ENCODE measurements at places on chromosomes 1 and 21. TPM values are rescaled to one million over a fixed set of nuclear protein-coding genes. Genes with fewer than 3 reads are reported as not detected.

DNA sequence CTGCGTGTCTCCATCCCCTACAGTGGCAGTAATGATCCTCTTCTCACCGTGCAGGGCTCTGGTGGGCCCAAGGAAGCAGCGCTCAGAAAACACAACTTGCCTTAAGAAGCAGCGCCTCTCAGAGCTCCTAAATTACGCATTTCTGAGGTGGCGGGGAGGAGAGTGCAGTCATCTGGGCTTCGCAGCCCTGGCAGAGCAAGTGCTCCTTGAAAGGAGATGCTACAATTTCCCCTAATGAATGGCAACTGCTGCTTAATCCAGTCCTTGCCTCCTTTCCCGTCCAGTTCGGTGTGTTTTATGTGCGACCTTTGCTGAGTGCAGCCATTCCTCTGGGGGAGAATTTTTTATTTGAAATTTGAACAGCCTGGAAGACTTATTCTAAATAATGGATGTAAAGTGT, 287.3 kb downstream of the PTPRU start:
- no peak for DNase-seq

- no peak for DNase-seq
These were observed 89.4 kb downstream of the SDCCAG8 start for GRCh38 chr1:243345205-243345604.

DNA sequence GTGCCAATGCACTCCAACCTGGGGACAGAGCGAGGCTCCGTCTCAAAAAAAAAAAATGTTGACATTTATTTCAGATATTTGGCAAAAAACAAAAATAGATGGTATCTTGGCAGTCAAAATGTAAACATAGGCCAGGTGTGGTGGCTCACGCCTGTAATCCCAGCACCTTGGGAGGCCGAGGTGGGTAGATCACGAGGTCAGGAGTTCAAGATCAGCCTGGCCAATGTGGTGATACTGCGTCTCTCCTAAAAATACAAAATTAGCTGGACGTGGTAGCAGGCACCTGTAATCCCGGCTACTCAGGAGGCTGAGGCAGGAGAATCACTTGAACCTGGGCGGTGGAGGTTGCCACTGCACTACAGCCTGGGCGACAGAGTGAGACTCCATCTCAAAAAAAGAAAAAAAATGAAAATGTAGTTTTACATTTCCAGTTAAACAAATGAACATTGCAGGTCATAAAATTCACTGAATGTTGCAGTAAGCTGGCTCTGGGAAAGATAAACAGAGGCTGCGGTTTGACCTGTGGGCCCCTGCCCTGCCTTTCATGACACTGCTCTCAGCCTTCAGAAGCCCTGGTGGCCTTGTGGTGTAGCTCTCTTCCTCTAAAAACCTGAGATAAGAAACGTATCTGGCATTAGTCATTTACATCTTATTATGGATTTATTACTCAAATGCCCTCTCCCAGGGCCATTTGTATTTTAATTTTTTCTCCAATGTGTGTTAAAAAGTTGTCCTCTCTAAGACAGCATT, 12.2 kb upstream of the SLC44A3 start:
- no peak for DNase-seq

GRCh38 chr21:37412603-37413360, 46.2 kb downstream of the DYRK1A start:
- no peak for DNase-seq

DNA sequence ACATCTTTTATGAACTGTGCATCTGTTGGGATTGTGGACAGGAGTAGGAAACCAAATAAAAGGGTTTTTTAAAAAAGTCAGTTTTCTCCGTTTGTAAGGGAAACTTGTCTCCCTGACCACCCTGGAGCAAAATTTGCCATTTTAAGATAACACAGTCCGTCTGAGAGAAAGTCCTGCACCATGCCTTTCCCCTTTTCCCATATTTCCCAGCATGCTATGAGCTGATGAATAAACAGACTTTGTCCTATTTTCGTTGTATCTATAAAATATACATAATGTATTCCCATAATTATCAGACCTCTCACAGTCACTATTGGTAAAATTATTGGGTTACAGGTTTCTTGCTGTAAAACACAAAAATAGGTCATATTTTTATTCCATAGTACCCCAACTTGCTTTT, 1.7 kb upstream of the AKT3 start:
- no peak for DNase-seq

Gene RHEX
- not detected for total RNA-seq

GRCh38 chr21:21715266-21715969, 717.2 kb downstream of the NCAM2 start:
- DNase-seq, result no peak

GRCh38 chr1:205986292-205986691, 16.9 kb downstream of the RAB7B start:
- DNase-seq, result no peak

Gene TPTE
- not detected for total RNA-seq

GRCh38 chr1:70085521-70085920, 119.9 kb downstream of the LRRC40 start:
- no peak for DNase-seq

GRCh38 chr1:26790551-26790953, 2.8 kb downstream of the PIGV start:
- no peak for DNase-seq

- DNase-seq, result no peak
These were observed 533.9 kb downstream of the PLPP3 start for GRCh38 chr1:56045477-56045876.

- no peak for DNase-seq
These were observed 93.3 kb downstream of the PDE9A start for GRCh38 chr21:42746593-42747275.

Data from NCI-H460 (cell line).